ENCODE measurements at places on chromosomes 2 and 18. TPM values are rescaled to one million over a fixed set of nuclear protein-coding genes. Genes with fewer than 3 reads are reported as not detected.

NXPH2 gene
- not detected for total RNA-seq

GREB1 gene
- not detected for total RNA-seq

ANTXR1 gene
- total RNA-seq: 29.2 TPM

MPV17 gene
- 80.5 TPM for total RNA-seq

PSMA8 gene
- not detected for total RNA-seq

COL6A3 gene
- total RNA-seq: 1,501 TPM

GPR155 gene
- total RNA-seq: 4.4 TPM

GRCh38 chr2:45263147-45263546, 253.9 kb upstream of the SIX2 start:
- no peaks in the 10 kb centered on the region for H3K36me3 ChIP-seq
- DNase-seq: no peak
- H3K4me3 ChIP-seq: no peak overlapping the region
- H3K27me3 ChIP-seq: peaks cover 44% of the 10 kb centered on the region
- no peak overlapping the region for H3K27ac ChIP-seq

DNA sequence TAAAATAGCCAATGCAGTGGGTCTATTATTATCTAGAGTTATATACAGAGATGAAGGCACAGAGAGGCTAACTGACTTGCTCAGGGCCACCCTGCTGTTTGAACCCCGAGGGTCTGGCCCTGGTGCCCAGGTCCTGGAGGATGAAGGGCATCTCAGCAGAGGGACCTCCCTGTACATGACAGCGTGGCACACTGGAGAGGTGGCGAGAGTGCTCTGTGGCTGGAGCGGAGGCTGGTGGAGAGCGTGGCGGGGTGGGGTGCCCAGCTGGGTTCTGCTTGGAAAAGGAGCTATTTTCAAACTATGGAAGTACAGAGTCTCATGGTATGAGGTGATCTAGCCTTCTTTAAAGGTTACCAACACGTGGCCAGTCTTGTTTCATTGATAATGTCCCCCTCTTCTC, 35.8 kb downstream of the GREB1 start:
- peaks cover 17% of the 10 kb centered on the region for H3K27me3 ChIP-seq
- H3K4me3 ChIP-seq: no peak overlapping the region
- peaks cover 7% of the 10 kb centered on the region for H3K4me1 ChIP-seq
- no peaks in the 10 kb centered on the region for H3K36me3 ChIP-seq

DNA sequence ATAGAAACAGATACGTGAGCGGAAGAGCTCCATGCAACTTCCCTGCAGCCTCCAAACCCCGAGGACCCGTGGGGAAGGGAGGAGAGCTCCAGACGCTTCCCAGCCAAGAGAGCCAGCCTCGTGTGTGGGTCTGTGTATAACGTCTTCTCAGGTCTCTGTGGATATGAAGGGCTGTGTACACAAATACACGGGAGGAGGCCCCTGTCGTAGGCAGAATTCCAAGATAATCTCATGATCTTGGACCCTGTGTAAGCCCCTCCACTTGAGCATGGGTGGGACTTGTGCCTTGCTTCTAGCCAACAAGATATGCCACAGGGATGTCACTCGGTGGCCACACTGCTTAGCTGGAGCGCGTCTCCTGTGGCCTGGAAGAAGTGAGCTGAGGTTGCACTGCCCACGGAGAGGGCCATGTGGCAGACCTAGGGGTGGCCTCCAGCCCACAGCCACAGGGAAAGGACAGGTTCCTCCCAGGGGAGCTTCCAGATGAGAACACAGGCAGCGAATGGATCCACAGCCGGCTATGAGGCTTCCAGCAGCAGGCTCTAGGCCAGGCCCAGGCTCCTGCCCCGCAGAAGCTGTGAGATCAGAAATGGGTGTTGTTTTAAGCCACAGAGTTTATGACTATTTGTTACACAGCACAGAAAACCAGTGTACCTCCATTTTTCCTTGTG, 15.6 kb upstream of the KLF11 start:
- H3K4me1 ChIP-seq: no peaks in the 10 kb centered on the region
- H3K36me3 ChIP-seq: no peaks in the 10 kb centered on the region
- H3K27ac ChIP-seq: no peak overlapping the region
- no peak overlapping the region for H3K4me3 ChIP-seq
- H3K27me3 ChIP-seq: no peaks in the 10 kb centered on the region
- DNase-seq: no peak

GRCh38 chr2:145724311-145724898, 1204.5 kb upstream of the ZEB2 start:
- H3K27ac ChIP-seq: no peak overlapping the region
- no peak for DNase-seq
- H3K4me3 ChIP-seq: no peak overlapping the region
- no peaks in the 10 kb centered on the region for H3K27me3 ChIP-seq

GRCh38 chr2:85981579-85982247, 92.9 kb upstream of the ST3GAL5 start:
- peaks cover 26% of the 10 kb centered on the region for H3K27me3 ChIP-seq
- no peaks in the 10 kb centered on the region for H3K36me3 ChIP-seq
- no peak overlapping the region for H3K4me3 ChIP-seq
- no peak overlapping the region for H3K27ac ChIP-seq
- H3K4me1 ChIP-seq: no peaks in the 10 kb centered on the region

- no peaks in the 10 kb centered on the region for H3K27me3 ChIP-seq
- no peak overlapping the region for H3K27ac ChIP-seq
- no peak overlapping the region for H3K4me3 ChIP-seq
These were observed 134.3 kb downstream of the THADA start for GRCh38 chr2:43461453-43462073.

DNA sequence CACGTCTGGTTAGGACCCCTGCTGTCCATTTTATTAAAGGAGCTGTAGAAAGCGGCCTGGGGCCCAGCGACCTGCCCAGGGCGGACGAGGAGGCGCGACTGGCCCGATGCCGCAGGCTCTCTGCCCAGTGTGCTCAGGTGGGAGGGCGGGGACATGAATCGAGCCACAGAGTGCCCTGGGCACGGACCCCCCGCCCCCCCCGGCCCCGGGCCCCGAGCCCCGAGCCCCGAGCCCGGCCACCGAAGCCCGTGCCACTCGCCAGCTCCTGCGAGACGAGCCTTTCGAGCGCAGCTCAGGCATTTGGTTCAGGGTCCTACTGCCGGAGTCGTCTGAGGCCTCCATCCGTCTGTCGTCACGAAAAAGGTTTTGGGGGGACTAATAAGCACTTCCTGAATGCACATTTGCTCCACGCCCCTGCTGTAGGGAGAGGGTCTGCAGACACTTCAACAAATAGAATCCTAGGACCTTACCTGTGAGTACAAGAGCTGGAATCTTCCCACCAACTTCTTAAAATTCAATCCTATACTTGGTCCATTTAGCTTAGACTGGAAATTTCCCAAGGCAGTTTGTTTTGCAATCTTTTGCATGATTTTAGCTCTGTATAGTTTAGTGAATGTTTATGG, 602 bp upstream of the ADAM17 start:
- H3K4me3 ChIP-seq: peak overlapping the region; percentile 65
- peak overlapping the region; percentile 97 for H3K27ac ChIP-seq
- peaks cover 2% of the 10 kb centered on the region for H3K36me3 ChIP-seq
- DNase-seq: peak; percentile 22
- H3K4me1 ChIP-seq: peaks cover 4% of the 10 kb centered on the region

GRCh38 chr2:219292616-219293015, 13.4 kb downstream of the DNAJB2 start:
- no peak for DNase-seq
- H3K27ac ChIP-seq: no peak overlapping the region

DNA sequence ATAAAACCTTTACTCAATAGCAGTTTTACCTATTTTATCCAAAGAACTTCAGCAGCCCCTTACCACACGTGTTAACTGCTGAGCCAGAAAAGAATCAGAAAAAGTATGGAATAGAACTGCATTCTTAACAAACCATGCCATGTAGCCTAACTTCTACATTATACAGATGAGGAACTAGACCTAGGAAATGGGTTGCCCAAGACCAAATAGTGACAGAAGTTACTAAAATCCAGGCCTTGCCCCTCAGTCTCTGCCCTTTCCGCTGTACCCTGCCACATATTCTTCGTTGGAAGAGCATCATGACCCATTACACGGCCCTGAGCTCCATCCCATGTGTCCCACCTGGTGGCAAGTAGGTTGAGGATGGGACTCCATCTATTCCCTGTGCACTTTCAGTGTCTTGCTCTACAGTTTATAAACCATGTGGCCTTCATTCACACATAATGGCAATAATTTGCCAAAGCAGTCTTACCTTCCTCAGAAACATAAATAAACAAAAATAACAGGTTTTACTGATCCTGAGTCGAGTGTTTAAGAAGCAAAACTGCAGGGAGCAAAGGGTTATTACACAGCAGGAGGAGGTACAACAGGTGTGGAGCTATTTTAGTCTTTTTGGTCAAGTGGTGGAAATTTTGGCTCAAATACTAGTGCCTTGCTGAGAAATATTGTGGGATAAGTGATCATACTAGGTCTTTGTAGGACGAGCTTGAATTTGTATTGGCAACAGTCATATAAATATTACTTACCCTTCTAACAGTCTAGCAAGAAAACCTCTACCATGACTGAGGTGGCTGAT, 46.5 kb downstream of the HNRNPLL start:
- no peak for DNase-seq
- H3K4me3 ChIP-seq: no peak overlapping the region
- H3K27me3 ChIP-seq: no peaks in the 10 kb centered on the region
- H3K27ac ChIP-seq: no peak overlapping the region
- peaks cover 15% of the 10 kb centered on the region for H3K36me3 ChIP-seq

DNA sequence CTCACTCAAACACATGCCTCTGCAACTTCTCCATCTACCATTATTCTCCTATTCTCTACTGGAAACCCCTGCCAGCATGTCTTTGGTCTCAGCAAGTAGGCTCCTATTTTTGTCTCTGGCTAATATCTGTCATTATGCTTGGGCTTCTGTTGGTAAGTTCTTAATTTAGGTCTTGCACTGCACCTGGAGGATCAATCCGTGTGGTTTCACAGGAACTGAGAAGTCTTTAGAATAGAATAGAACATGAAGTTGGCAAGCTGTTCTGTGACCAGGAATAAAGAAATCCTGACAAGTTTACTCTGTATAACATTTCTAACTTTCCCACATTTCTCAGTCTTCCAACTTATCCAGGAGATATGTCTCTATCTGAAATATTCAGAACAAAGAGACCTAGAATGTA, 219.5 kb upstream of the GYPC start:
- H3K4me1 ChIP-seq: no peaks in the 10 kb centered on the region
- H3K36me3 ChIP-seq: no peaks in the 10 kb centered on the region
- no peaks in the 10 kb centered on the region for H3K27me3 ChIP-seq
- DNase-seq: no peak
- H3K27ac ChIP-seq: no peak overlapping the region
- no peak overlapping the region for H3K4me3 ChIP-seq

GRCh38 chr2:167939514-167940345, 307.7 kb downstream of the STK39 start:
- no peak overlapping the region for H3K4me3 ChIP-seq
- no peak overlapping the region for H3K27ac ChIP-seq
- H3K4me1 ChIP-seq: no peaks in the 10 kb centered on the region
- no peaks in the 10 kb centered on the region for H3K27me3 ChIP-seq

All from IMR-90 (cell line).